ENCODE measurements at places on chromosomes 6 and 20. TPM values are rescaled to one million over a fixed set of nuclear protein-coding genes. Genes with fewer than 3 reads are reported as not detected.

DNA sequence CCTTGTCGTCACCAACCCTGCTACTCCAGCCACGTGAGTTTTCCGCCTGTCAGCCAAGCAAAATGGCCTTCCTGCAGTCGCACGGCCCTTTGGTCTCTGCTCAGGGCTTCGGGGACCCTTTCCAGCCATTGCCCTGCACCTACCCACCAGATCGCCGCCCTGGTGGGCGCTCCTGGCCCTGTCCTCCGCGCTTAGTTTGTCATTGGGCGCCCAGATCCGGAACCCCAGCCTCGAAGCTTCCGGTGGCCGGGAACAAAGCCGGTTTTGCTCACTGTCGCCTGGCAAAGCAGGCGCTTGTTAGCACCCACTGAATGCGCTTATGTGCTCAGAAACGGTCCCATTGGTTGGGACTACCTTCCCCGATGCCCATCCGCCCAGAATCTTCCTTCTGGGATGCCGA lies 536 bp downstream of the ZFP57 start:
- DNase-seq, result no peak

- no peak for DNase-seq
These were observed 147.4 kb upstream of the BEND6 start for GRCh38 chr6:56807326-56807988.

The BPIFB4 gene
- total RNA-seq, result not detected

- DNase-seq, result no peak
These were observed 301.1 kb downstream of the EYA4 start for GRCh38 chr6:133542056-133542821.

GRCh38 chr6:2719093-2719455 lies 31.6 kb downstream of the MYLK4 start:
- no peak for DNase-seq

DNA sequence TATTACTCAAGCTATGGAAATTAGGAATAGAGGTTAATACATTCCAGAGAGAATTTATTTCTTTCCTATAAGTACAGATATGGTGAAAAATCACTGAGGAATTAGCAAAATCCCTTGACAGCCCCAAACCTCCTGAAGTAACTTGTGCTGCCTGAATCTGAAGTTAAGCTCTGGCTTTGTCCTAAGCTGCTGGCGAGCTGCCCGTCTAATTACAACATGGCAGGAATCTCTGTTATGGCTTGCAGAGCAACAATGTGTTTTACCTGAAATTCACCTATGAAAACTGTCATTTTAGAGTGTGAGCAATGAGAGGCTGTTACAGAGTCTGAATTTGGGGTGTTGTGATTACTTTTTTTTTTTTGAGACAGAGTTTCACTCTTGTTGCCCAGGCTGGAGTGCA lies 22.5 kb upstream of the IYD start:
- no peak for DNase-seq

The EPPIN gene
- total RNA-seq, result not detected

DNA sequence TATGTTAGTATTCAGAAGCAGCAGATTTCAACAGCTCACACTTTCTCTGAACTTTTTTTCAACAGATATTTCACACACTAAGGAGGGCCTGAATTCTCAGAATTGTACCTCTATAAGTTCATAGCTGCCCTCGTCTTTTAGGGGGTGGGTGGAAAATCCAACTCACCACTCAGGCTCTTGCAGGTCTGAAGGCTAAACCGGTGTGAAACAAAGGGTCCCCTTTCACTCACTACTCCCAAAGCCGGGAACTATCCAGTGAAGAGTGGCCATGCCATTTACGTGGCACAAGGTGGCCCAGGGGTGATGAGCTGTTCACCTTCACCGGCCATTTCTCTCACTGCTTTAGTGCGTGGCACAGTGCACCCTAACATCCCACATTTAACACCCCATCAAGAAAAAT lies 24.2 kb downstream of the TBC1D7 start:
- no peak for DNase-seq

The WFDC12 gene
- not detected for total RNA-seq

The BTBD3 gene
- 45.9 TPM for total RNA-seq

- DNase-seq, result no peak
These were observed 410.5 kb downstream of the QKI start for GRCh38 chr6:163825033-163825432.

DNA sequence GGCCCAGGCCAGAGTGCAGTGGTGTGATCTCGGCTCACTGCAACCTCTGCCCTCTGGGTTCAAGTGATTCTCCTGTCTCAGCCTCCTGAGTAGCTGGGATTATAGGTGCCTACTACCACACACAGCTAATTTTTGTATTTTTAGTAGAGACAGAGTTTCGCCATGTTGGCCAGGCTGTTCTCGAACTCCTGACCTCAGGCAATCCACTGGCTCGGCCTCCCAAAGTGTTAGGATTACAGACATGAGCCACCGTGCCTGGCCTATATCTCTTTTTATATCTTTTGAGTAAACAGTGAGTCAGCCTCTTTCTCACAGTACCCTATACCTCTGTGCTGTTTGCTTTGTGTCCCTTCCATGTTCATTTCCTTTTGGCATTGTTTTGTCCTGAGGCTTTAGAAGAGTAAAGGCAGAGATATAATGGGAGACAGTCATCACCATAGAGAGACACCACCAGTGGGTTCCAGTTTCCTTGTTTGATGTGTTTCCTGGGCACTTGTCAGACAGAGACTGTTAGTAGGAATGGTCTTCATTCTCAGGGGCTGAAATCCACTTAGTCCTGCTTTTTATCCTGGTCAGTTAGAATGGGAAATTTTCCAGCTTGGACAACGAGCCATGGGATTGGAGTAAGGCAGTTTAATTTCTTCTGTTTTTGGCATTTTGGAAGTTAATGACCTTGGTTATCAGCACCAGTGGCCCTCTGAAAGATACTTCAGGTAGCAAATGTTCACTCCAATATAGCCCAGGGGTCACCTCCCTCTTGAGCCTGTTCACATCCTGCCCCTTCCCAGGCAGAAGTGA lies 32.2 kb upstream of the ASXL1 start:
- peak; percentile 41 for DNase-seq

Measured in mucosa of descending colon (tissue), 3 donors.